Esophagus squamous epithelium (tissue), 5 donors: ENCODE measurements at places on chromosomes 6 and 20.
A peak's percentile ranks its signal among the peaks of the same experiment; 100 is the strongest.

GRCh38 chr6:37501632-37502491 lies 2.2 kb upstream of the CCDC167 start:
- DNase-seq = no peak

GRCh38 chr6:78533426-78533825 lies 333.9 kb upstream of the IRAK1BP1 start:
- no peak for DNase-seq

DNA sequence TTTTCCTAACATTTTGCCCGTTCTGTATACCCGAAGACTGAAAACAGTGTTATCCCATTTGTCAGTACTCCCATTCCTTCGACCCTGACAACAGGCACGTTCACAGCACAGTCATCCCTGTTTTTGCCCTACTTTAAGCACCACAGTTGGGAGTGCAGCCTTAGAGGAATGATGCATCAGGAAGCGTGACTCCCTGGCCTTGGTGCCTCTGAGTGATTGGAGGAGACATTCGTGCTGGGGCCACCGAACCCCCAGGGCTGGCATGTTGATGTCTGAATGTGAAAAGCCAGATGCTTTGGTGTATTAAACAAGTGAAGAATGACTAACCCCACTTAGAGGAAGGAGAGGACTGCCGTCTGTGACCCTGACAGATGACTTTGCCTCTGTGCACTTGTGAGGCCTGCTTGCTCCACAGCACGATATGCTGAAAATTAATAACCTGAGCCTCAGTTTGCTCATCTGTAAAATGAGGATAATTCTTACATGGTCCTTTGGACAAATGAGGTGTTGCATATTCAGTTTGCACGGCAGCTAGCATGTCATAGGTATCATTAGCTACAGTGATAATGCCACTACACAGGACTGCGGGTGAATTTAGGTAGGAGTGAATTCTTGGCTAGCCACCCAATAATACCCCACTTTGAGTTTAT lies 36.0 kb downstream of the STK35 start:
- no peak for DNase-seq

GRCh38 chr6:111894951-111895350 lies 21.7 kb upstream of the FYN start:
- no peak for DNase-seq

DNA sequence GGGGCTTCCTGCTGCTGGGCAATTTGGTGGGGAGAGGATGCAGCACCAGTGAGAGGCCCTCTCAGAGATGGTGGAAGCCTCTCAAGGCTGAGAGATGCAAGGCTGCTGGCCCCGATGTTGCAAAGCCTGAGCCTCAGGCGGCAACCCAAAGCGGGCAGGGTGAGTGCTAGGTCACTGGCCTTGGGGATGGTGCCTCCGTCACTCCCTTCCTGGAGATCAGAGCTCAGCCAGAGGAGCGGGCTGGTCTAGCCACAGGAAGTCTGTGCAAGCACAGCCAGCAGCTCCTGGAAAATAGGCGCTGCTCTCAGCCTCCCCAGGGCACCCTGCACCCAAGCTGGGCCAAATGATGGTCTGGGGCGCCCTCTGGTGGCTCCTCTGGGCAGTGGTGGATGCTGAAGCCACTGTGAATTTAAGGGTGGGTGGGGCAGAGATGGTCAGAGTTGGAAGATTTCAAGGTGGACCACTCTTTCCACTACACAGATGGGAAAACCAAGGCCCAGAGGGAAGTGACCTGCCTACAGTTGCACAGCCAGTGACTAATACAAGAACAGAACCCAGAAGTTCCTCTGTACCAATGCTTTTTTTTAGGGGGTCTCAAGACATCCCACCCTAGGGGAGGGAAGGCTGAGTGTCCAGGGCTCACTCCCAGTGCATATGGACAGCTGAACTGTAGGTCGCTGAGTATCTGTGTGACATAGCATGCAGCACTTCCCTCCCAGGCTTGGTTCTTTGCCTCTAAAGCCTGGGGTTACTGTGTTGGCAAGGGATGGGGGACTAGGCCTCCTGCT lies 20.8 kb downstream of the C20orf203 start:
- peak; percentile 21 for DNase-seq

- DNase-seq = no peak
These were observed 34.3 kb downstream of the GJA10 start for GRCh38 chr6:89928604-89929003.

DNA sequence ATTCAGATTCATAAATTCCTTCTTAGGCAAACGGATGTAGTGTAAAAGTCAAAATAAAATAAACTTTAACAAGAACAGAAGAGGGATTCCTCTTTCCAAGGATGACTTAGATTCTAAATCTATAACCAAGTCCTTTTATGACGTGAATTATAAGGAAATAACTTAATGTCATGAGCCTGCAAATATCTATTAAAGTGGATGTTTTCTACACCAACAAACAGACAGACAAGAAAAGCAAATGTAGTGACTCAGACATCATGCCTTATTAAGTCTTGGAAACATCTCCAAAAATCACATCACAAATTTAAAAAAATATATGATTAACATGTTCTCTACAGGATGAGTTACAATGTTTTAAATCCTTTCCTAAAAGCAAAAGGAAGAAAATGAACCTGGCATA lies 397.1 kb downstream of the ESR1 start:
- DNase-seq = no peak

DNA sequence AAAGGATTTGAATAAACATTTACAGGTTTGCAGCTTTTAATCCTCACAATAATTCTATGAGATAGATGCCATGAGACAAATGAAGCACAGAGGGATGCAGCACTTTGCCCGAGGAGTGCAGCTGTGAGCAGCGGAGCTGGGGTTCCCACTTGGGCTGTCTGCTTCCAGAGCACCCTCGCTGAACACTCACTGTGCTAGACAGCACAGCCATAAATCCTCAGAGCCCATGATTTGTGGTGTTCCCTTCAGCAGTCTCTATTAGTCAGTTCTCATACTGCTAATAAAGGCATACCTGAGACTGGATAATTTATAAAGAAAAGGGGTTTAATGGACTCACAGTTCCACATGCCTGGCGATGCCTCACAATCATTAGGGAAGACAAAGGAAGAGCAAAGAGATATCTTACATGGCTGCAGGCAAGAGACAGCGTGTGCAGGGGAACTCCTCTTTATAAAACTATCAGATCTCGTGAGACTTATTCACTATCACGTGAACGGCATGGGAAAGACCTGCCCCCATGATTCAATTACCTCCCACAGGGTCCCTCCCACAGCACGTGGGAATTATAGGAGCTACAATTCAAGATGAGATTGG lies 25.3 kb upstream of the CTAGE9 start:
- DNase-seq = no peak

DNA sequence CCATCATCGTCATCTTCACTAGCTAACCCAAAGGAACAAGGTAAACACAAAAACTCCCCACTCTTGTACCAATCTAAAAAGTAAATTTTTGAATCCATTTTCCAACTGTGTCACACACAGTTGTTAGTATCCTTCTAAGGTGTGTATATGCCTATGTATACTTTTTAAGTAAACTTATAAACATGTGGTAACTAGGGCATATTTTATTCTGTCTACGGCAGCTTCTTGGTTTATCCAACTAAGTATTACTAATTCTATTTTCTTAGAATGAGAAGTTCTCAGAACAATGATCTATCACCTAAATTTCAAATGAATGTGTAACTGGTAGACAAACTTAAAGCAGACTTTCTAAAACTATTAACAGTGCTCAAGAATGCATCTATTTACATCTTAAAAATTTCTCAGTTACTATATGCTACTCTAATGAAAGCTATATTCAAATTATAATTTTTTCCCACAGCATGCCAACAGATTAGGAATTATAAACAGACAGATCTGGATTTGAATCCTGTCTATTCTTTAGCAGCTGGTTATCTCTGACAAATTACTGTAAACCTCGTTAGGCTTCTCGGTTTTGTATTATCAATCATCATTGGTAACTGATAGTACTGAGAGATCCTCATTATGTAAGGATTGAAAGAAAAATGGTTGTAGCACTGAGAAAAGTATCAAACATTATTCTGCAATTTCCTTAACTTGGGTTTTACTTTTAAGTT lies 1.8 kb upstream of the PLN start:
- DNase-seq = no peak

DNA sequence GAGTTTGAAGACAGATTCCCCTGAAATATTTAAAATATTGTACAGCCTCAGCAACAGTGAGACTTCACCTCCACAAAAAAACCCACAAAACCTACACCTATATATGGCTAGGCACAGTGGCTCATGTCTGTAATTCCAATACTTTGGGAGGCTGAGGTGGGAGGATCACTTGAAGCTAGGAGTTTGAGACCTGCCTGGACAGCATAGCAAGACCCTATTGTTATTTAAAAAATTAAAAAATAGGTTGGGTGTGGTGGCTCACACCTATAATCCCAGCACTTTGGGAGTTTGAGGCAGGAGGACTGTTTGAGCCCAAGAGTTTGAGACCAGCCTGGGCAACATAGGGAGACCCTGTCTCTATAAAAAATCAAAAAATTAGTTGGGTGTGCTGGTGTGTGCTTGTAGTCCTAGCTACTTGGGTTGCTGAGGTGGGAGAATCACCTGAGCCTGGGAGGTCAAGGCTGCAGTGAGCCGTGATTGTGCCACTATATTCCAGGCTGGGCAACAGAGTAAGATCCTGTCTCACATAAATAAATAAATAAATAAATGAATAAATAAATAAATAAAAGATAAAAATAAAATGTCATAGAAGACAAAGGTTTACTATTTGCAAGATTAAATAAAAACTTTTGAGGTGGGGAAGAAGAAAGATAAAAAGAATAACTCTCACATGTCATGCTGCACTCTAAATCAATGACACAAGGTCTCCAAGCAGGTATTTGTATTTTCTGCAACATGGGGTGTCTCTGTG lies 51.1 kb downstream of the RARS2 start:
- no peak for DNase-seq

- DNase-seq = no peak
These were observed 74.6 kb downstream of the KIF16B start for GRCh38 chr20:16498526-16499253.

- no peak for DNase-seq
These were observed 10.5 kb upstream of the ZNF334 start for GRCh38 chr20:46523696-46524328.

GRCh38 chr6:103783329-103783728 lies 1076.4 kb downstream of the HACE1 start:
- no peak for DNase-seq

DNA sequence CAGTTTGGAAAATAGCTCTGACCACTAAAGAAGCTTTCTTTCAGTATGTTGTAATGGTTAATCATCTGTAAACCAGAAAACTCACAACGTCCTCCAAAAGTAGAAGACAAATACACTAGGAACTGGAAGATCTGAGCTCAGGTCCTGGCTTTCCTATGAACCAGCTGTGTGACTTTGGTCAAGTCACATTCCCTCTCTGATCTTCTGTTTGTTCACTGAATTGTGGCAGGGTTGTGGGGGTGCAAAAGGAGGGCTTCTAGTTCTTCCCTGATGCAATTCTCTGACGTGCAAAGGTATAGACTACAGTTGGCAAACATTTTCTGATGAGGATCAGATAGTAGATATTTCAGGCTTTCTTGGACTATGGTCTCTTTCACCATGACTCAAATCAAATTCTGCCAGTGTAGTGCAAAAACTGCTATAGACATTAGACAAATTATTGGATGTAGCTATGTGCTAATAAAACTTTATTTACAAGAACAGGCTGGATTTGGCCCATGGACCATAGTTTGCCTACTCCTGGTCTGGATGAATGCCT lies 44.9 kb downstream of the ATXN1 start:
- no peak for DNase-seq

DNA sequence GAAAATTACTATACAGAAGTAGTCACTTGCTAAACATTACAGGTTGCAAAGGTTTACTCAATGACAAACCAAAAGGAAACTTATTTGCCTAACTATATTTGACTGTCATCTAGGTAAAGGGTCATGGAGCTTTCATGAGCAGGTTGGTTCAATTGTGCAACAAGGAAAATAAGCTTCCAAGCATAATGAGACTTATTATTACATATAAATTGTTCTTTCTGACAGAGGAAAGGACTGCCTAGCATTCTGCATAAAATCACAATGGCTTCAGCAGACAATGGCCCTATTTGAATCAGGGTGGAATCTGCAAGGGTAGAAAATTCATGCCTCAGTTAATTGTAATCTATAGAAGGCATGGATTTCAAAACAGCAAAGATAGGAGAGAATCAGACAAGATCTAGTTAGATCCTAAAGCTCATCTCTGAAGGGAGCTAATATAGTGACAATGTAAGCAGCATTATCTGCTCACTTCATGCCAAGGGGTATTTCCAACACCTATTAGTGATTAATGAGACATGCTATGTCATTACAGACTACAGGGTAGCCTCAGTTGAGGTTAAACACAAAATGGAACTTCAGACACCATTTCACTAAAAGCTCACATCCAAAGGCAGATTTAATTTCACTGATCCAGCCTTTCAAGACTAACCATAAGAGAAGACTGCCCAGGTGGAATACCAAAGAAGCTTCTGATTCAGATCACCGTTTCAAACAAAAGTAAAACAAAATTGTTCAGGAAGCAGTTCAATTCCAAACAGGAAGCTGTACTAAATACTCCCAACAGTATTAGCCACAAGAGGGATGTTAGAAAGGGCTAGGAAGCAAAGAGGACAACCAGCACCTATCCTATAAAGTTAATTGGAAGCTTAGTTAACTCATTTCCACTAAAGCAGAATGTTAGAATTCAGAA lies 8.5 kb downstream of the STAU1 start:
- DNase-seq = no peak

DNA sequence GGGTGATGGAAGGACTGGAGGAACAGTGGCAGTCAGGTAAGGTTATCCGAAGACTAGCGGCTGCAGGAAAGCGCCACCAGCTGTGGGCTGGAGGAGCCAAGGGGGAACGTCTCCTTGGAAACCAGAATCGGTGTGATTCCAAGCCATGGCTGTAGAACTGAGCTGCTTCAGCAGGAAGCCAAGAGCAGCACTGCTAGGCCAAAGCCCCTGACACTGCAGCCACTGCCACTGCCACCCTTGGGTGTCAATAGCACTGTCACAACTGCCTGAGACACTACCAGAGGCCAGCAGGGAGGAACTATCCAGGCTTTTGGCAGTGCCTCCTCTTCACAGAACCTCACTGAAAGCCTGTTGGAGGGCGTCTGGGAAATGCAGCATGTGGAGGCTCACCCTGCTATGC lies 289.6 kb upstream of the SUPT3H start:
- no peak for DNase-seq

DNA sequence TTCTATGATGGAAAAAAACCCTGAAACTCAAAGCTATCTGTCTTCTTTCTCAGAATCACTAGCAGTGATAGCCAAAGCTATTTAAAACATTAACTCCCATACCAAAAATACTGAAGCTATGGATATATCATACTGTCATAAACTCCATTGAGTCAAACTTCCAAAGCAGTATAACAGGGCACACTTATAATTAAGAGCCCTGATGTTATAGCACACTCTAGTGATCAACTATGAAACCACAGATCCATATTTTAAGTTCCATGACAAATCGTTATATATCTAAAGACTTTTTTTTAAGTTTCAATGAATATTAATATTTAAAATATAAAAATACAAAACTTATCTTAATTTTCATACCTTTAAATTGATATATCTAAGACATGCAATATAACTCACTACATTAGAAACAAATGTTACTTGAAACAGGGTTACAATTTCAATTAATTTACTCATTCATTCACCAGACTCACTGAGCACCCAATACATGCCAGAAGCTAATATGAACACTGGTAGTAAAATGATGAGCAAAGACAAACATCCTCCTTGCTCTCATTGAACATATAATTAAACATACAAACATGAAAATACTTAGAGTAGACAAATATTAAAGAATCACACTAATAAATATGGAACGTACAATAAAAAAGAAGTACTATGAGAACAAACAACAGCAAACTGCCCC lies 69.3 kb downstream of the IBTK start:
- no peak for DNase-seq

- DNase-seq = no peak
These were observed 302.2 kb upstream of the EPHA7 start for GRCh38 chr6:93721386-93722048.

- DNase-seq = no peak
These were observed 73.9 kb downstream of the AHI1 start for GRCh38 chr6:135423649-135424128.
